SK-MEL-5 (cell line): ENCODE measurements at places on chromosomes 16 and 17. TPM values are rescaled to one million over a fixed set of nuclear protein-coding genes. Genes with fewer than 3 reads are reported as not detected.
A peak's percentile ranks its signal among the peaks of the same experiment; 100 is the strongest.

GRCh38 chr17:70217571-70217970 is 48.2 kb downstream of the KCNJ2 start:
- no peak for DNase-seq

Gene LUC7L3
- 29.4 and 38.2 TPM in 2 replicates for total RNA-seq

DNA sequence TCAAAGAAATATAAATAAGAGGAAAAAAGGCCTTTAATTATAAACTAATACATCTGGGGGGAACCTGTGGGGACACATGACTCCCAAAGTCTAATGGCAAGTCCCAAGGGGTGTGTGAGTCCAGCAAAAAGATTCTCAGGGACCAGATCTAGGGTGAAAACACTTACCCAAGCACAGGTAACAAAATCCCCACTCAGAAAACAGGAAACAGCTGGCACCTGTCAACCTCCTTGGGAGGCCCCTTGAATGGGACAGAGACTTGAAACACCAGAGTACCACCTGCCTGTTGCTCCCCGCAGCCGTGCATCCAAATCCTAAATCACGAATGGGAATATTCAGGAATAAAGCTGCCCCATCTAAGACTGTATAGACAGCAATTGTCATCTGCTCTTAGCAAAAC is 461.2 kb upstream of the CDH5 start:
- DNase-seq = no peak

DNA sequence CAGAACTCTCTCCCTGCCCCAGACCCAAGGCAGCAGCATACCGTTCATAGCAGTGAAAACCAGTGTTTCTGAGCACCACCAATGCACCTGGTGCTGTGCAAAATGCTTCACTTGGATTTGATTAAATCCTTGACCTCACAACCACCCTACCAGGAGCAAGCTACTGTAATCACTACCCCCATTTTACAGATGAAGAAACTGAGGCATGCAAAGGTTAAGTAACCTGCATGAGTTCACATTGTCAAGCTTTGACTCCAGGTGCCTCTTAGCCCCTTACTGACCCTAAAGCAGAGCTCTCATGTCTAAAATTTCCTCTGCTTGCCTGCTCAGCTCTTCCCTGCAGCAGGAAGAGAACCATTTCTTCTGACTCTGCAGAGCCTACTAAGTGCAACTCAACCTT is 34.2 kb upstream of the GOSR2 start:
- no peak for DNase-seq

- peak; percentile 97 for DNase-seq
Observed at GRCh38 chr16:57623251-57624043, 5.0 kb upstream of the ADGRG1 start.

Gene C1QL1
- 3.8 and 5.0 TPM in 2 replicates for total RNA-seq

- no peak for DNase-seq
Observed at GRCh38 chr17:20008242-20009051, 712 bp upstream of the SPECC1 start.

DNA sequence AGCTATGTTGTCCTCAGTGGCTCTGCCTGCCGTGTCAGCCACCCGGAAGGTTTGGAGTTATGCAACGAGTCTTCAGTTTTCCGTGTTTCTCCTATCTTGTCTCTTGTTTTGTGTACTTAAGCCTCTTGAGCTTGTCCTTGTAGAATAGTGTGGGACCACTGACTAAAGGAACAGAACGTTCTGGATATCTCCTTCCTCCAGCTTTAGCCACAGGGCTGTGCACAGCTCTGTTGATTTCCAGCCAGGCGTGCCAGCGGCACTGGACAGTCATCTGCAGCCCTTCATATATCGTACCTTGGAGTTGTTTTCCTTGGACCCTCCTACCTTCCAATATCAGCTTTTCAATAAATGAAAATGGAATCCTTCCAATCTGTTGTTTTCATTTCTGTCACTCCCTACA is 39.8 kb downstream of the TMEM11 start:
- no peak for DNase-seq

DNA sequence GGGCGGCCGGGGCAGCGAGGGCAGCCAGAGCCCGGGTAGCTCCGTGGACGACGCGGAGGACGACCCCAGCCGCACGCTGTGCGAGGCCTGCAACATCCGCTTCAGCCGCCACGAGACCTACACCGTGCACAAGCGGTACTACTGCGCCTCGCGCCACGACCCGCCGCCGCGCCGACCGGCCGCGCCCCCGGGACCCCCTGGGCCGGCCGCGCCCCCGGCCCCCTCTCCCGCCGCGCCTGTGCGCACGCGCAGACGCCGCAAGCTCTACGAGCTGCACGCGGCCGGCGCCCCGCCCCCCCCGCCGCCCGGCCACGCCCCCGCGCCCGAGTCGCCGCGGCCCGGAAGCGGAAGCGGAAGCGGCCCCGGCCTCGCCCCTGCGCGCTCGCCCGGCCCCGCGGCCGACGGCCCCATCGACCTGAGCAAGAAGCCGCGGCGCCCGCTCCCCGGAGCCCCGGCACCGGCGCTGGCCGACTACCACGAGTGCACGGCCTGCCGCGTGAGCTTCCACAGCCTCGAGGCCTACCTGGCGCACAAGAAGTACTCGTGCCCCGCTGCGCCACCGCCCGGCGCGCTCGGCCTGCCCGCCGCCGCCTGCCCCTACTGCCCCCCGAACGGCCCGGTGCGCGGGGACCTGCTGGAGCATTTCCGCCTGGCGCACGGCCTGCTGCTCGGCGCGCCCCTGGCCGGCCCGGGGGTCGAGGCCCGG is 36.1 kb upstream of the ZC3H18 start:
- DNase-seq = peak; percentile 57

GRCh38 chr17:40363111-40363827 is 1.3 kb downstream of the GJD3 start:
- no peak for DNase-seq

Gene KRT24
- total RNA-seq = not detected in 2 replicates

- DNase-seq = no peak
Observed at GRCh38 chr16:24139282-24139681, 116.9 kb upstream of the CACNG3 start.

- no peak for DNase-seq
Observed at GRCh38 chr17:64685705-64686104, 23.6 kb upstream of the SMURF2 start.

DNA sequence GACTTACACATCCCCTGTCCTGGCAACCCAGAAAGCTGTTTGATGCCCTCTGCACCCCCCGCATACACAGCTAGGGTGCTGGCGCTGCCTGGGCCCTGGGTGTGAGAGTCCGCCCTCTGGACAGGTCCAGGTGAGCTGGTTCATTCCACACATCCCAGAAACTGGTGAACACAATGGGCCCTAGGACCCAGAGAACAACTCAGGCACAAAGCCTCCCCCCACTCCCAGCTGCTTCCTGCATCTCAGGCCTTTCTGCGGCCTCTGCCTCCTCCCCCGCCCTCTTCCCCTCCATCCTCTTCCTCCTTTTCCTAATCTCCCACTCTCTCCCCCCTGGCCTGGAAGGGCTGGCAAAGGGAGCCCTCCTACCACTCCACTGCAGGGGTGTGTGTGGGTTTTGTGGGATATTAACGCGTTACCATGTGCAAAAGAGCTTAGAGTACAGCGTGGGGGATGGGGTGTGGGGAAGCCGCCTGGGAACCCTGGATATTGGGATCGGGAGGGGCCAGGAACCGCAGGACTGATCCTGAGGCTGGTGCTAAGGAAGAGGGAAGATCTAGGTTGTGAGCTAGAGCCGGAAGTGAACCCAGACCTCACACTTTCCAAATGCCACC is 1.6 kb upstream of the PPP1R9B start:
- peak; percentile 88 for DNase-seq

DNA sequence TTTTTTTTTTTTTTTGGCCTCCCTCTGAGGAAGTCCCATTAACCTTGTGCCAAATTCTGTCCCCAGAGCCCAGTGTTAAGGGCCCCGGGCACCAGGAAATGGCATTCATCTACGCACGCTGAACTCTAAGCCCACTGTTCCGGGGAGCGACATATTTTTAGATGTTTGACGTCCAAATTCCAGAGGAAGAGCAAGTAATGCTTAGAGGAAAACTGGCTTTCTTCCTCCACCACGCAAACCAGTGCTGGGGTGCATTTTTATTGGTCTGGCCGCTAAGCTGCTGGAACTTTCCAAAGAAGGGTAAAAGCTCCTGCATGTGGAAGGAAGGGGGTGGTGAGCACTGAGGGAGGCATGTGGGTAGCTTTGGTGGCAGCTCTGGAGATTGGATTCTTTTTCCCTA is 8.3 kb downstream of the WFDC1 start:
- peak; percentile 94 for DNase-seq

Gene CHST5
- total RNA-seq = 0.08 TPM in 1 of 2 replicates, not detected in the other

Gene DPEP2
- not detected in 2 replicates for total RNA-seq

DNA sequence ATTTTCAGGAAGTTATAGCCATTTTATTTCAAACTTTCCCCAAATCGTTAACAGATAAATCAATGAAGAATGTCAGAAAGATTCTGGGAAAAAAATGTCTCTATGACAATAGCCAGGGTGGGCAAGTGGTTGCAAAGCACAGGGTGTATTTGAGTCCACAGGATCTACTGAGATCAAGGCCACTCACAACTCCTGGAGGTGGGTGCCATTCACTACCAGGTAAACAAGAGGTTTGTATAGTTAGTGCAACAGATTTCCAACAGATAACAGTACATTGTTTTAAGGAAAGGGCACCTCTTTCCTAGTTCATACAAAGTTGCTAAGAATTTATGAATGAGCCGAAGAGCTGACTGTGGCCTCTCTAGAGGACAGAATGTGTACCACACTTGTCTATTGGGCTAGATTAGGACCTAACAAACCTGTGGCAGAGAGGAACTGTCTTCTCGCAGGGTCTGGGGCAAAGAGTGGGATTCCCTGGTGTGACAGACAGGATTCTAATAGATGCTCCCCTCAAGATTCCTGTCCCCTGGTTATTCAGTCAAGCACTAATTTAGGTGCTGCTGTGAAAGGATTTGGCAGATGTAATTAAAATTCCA is 52.0 kb upstream of the ZNF629 start:
- peak; percentile 24 for DNase-seq

- DNase-seq = peak; percentile 91
Observed at GRCh38 chr17:4412933-4413831, 20.6 kb upstream of the SPNS3 start.

Gene TMEM88
- total RNA-seq = 0.18 and 0.80 TPM in 2 replicates

Gene RNF166
- 9.6 TPM in 2 replicates for total RNA-seq

- peak; percentile 67 for DNase-seq
Observed at GRCh38 chr16:85086347-85087291, 25.7 kb downstream of the CIBAR2 start.

GRCh38 chr17:21001813-21002221 is 41.0 kb downstream of the USP22 start:
- no peak for DNase-seq

- no peak for DNase-seq
Observed at GRCh38 chr16:17098685-17099084, 372.1 kb downstream of the XYLT1 start.

- peak; percentile 50 for DNase-seq
Observed at GRCh38 chr16:79599837-79600637, 500 bp downstream of the MAF start.

DNA sequence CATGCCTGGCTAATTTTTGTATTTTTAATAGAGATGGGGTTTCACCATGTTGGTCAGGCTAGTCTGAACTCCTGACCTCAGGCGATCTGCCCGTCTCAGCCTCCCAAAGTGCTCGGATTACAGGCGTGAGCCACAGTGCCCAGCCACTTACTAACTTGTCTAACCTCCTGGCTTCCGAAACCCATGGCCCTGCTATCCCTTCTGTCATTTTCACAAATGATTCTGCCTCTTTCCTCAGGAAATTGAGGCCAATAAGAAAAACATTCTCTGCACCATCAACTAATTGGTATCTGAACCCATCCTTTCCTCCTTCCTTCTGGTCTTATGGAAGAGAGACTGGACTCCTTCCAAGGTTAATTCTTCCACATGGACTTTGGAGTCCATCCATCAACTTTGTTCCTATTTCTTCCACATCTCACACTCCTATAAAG is 27.9 kb upstream of the TNRC6A start:
- no peak for DNase-seq

DNA sequence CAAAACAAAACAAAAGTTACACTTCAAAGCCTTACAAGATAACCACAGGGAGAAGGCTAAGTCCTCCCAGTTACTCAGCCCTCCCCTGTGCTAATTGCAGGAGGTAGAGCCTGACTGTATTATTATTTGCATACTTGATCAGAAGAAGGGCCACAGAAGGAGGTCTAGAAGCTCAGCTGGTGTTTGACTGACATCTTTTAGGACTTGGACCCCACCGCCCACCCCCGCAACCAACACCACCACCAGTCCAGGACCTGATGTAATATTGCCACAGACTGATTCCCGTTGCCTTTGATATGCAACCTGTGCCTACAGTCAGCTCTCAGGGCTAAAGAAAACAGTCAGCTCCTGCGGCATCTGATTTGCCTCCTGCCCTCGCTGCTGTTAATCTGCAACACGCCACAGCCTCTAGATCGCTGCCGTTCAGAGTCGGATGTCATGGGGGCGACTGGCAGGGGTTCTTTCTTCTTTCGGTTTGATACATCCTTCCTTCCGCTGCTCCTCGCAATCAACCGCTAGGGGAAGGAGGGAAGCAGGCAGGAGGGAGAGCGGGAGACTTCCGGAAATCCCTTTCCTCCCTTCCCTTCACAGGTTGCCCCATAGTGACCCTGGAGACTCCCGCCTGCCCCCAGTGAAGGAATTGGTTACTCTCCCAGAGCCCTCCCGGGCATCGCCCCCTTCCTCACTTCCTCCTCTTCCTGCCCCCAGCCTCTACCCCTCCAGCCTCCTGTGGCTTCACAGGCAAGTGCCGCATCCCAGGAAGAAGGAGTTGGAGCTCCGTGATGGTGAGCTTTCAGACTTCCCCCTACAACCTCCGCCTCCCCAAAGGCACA is 90.5 kb upstream of the SOX9 start:
- peak; percentile 90 for DNase-seq

DNA sequence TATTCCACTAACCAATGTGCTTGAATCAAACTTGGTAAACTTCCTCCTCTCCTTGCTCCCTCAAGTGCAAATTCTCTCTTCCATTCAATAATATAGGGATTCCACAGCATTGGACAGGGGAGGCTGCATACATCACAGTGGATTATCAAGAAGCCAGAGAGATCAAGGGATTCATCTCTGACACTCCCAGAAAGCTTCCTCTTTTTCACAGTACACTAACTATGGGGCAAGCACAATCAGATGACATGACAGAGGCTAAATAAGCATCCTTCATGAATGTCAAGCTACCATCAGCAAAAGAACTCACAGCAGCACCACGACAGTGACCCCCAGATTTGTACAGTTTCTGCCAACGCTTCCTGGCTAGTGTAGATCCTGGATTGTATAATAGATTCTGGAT is 178.4 kb upstream of the C17orf78 start:
- no peak for DNase-seq

Gene MYO15A
- 0.08 and 0.16 TPM in 2 replicates for total RNA-seq
